ENCODE measurements at places on chromosomes 4 and X.

GRCh38 chrX:22585831-22586230 is 313.1 kb downstream of the CBLL2 start:
- DNase-seq = no peak

GRCh38 chrX:22351966-22352365 is 79.3 kb downstream of the CBLL2 start:
- no peak for DNase-seq

DNA sequence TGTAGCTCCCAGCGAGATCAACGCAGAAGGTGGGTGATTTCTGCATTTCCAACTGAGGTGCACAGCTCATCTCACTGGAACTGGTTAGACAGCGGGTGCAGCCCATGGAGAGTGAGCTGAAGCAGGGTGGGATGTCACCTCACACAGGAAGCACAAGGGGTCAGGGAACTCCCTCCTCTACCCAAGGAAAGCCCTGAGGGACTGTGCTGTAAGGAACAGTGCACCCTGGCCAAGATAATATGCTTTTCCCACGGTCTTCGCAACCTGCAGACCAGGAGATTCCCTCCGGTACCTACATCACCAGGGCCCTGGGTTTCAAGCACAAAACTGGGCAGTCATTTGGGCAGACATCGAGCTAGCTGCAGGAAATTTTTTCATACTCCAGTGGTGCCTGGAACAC is 216.4 kb upstream of the TET2 start:
- no peak for DNase-seq

DNA sequence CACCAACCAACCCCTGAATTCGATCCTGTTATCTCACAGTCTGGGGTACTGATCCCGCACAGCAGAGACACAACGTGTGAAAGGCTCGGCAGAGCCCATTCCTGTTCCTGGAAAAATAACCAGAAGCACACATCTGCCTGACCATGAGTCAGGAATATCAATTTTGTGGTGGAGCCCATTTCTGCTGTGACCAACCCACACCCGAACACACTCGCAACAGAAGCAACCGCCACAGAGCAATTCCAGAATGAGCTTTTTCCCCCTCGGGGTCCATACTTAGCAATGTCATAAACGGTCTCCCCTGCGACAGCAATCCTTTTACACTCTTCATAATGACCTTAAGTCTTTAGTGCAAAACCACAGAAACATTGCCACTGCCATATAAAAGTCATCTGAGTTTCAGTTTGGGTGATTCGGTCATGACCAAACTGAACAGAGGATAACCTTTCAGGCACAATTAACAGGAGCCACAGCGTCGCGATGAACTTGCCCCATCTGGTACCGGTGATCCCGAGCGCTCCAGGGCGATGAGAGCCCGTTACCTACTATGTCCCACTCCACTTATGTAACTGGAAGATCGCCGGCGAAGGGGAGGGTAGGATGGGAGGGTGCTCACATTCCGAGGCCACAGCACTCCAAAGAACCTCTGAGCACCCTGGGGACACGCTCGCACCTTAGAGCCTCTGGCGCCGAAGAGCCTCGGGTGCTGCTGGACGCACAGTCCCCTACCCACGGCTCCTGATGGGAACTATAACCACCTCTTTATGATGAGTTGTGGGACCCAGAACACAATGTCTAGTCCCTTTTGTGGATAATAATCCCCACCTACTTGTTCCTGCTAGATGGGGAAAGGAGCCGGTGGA is 1.1 kb downstream of the MECP2 start:
- peak; percentile 22 for DNase-seq

DNA sequence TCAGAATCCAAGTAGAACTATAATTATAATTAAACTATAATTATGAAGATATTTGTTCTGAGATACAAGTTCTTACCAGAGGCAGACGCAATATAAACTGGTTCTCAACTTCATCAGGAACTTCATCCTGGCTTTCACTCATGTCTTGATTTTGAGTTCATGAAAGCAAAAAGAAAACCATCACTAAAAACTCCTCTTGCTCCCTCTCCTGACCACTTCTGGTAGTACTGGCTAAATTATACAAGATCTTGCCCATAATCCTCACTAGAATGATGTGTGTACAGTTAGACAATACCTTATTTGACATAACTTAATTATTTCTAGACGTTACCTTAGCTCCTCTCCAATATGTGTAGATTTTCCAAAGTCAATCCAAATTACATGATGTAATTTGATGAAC is 3.7 kb downstream of the TAF7L start:
- peak; percentile 43 for DNase-seq

- DNase-seq = no peak
These were observed 102.5 kb upstream of the MYOZ2 start for GRCh38 chr4:119032921-119033685.
